ENCODE measurements at places on chromosomes 11 and 22. TPM values are rescaled to one million over a fixed set of nuclear protein-coding genes. Genes with fewer than 3 reads are reported as not detected.

MMP8 gene
- not detected for total RNA-seq

EXPH5 gene
- total RNA-seq: 0.49 TPM

- no peaks in the 10 kb centered on the region for H3K36me3 ChIP-seq
- no peaks in the 10 kb centered on the region for H3K27me3 ChIP-seq
- H3K4me3 ChIP-seq: no peak overlapping the region
- no peaks in the 10 kb centered on the region for H3K4me1 ChIP-seq
Measured at GRCh38 chr11:126440276-126440675, 84.8 kb downstream of the ST3GAL4 start.

DNA sequence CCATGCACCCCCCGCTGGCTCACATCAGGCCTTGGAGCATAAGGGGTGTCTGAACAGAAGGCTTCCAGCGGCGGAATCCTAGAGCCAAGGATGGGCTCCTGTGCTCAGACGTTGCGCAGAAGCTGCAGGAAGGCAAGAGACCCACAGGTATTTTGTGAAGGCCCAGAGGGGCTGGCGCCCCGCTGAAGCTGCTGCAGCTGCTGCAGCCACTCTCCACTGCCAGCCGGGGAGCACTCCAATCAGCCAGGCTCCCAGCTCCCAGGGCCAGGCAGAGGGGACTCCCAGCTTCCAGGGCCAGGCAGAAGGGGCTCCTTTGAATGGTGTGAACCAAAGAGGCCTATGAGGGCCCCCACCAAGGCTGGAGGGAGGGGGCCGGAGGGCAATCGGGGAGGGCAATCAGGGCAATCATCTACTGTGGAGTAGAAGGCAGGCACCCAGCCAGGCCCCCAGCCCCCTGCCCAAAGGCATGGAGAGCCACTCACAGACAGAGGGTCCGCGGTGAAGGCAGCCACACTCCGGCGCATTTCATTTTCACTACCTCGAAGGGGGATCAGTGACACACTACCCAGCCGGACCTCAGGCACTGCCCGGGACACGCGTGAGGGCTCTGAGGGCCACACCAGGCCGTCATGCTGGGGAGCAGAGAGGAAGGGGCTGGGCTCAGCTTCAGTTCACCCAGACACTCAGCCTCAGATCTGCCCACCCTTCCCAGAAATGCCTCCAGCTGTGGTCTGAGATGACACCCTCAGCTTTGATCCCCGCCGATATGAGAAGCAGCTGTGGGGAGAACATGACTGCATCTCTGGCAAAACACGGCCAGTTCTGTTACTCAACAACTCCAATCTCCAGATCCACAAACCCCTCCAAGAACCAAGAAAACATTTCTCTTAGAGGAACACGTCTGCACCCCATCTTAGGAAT lies 11.6 kb upstream of the PDE2A start:
- peak overlapping the region; percentile 65 for H3K27ac ChIP-seq
- DNase-seq: peak; percentile 89
- H3K4me3 ChIP-seq: no peak overlapping the region
- H3K27me3 ChIP-seq: no peaks in the 10 kb centered on the region
- peaks cover 44% of the 10 kb centered on the region for H3K4me1 ChIP-seq

GRCh38 chr11:125384825-125385224 lies 111.2 kb downstream of the FEZ1 start:
- no peaks in the 10 kb centered on the region for H3K36me3 ChIP-seq
- DNase-seq: no peak
- no peak overlapping the region for H3K4me3 ChIP-seq
- no peaks in the 10 kb centered on the region for H3K27me3 ChIP-seq
- H3K27ac ChIP-seq: no peak overlapping the region
- H3K4me1 ChIP-seq: no peaks in the 10 kb centered on the region
